ENCODE measurements at places on chromosomes 4 and X. TPM values are rescaled to one million over a fixed set of nuclear protein-coding genes. Genes with fewer than 3 reads are reported as not detected.
A peak's percentile ranks its signal among the peaks of the same experiment; 100 is the strongest.

DNA sequence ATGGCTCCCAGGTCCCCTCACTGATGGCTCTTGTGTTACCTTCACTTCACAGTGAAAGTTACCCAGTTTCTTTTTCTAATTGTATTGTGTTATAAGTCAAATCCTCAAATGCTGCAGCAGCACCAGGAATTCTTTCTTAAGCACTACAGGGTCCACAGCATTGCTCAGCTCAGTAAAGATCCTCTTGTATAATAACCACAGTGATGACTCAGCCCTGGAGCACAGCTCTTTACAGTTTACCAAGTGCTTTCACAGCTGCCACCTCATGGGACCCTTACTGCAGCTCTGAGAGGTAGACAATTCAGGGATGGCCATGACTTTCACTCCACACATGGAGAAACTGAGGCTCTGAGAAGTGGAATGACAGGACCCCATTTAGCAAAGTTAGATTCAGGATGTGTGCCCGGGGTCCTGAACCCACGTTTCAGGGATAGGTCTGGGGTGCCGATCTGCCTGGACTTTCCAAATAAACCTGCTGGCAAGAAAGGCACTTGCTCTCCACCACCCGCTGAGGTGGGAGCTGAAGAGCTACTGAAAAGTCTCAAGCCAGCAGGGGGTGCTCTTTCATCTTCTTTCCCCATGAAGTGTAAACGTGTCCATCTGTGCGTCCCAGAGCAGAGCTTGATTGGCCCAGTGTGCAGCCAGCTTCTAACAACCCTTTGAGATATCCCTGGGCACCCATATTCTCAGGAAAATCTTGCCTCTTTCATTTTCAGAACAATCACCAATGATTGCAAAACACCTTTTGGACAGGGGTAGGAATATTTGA, 35.7 kb upstream of the GABRQ start:
- no peak for DNase-seq

VSIG4 gene
- total RNA-seq, result 22.6 TPM

- DNase-seq, result no peak
Observed at GRCh38 chr4:68152411-68152810, 22.7 kb upstream of the TMPRSS11F start.

- DNase-seq, result no peak
Observed at GRCh38 chr4:101954351-101954750, 163.8 kb downstream of the BANK1 start.

DNA sequence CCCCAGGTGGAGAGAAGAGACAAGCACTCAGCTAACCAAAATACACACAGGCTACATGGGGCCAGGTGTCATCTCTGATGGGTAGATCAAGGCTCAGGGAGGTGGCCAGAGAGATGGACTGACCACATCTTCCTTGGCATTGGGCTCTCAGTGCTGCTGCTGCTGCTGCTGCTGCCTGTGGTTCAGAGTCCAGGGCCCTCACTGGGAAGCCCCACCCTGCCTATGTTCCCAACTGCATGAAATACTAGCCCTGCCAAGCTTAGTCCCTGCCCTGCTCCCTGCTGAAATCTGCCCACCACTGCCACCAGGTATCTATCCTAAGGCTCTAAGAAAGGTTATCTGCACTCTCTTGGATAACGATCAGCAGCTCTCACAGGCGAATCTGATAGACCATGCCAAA, 118.7 kb downstream of the EFHC2 start:
- DNase-seq, result no peak

DNA sequence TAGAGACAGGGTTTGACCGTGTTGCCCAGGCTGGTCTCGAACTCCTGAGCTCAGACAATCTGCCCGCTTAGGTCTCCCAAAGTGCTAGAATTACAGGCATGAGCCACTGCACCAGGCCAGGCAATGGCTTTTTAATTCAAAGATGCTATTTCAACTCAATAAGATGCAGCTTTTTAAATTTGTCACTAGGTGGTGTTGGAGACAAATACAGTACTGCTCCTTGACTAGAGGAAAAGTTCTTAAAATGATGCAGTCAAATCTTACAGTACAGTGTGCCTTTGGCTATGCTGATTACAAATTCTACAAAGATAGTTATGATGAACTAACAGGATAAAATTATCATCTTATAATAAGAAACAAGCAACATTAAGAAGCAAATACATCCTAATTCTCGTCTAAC, 441.1 kb downstream of the KCNIP4 start:
- no peak for DNase-seq

DNA sequence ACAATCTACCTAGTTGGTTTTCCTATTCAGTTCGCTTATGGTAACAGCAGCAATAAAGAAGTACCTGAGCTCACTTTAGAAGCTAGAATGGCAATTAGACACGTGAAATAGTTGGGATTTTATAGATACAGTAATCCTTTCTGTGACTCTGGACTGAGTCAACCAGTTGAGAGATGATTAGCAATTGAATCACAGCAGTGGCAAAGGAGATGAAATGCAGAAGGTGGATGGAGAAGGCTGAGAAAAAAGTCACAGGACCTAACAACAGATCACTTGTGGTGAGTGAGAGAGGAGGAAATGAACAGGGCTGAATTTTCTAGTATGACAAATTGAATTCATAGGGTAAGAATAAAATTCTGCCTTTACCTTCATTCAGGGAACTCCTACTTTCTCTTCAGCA, 197.1 kb upstream of the MAGEB18 start:
- DNase-seq, result no peak

ZFP92 gene
- total RNA-seq, result 0.59 TPM

- no peak for DNase-seq
Observed at GRCh38 chrX:152810403-152810802, 20.2 kb downstream of the CETN2 start.

DNA sequence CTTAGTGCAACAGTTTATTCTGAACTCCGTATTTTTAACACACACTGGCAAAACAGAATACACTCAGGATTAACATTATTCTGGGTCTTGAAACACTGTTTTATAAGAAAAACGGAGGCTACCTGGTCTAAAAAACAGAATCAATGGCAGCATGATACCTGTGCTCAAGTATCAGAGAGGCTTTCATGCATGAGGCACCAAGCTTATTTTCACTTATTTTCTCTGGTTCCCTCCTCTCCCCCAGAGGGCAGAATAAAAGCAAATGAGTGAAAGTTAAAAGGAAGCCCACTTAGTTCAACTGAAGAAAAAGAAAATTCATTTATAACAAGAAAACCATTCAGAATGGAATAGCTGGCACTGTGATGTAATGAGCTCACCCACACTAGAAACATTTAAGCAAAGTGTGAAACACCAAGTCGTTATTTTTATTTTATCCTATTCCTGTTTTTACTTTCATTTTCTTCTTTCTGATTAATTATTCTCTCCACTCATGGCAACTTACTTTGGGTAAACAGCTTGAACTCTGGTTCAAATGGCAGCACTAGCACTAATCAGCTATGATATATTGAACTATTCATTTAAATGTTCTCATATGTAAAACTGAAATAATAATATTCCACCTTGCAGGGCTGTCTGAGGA, 211.8 kb downstream of the PPP3CA start:
- no peak for DNase-seq

DNA sequence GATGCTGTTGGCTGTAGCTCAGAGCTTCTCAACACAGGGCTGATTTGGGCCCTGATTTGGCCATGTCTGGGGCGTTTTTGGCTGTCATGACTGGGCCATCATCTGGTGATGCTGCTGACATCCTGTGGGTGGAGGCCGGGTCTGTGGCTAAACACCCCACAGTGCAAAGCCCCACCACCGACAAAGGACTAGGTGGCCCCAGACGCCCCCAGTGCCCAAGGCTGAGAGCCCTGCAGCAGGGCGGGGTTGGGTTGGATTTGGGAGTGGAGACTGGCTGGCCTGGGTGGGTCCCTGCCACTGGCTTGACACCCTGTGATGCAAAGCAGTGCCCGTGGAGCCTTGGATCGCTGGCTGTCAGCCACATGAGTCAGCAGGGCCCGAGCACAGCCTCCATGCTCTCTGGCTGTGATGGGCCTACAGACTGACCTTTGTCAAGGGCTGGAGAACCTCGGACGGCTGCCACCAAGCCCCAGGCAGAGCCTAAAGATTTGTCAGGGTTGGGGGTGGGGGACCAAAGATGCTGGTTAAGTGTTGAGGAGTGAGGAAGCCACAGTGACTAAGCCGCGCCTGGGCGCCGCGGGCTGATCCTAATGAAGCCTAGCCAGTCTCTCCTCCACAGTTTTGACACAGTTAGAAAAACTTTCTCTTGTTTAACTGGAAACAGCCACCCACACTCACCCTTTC, 28.3 kb downstream of the CYTL1 start:
- DNase-seq, result no peak

UGT2B15 gene
- total RNA-seq, result not detected

DNA sequence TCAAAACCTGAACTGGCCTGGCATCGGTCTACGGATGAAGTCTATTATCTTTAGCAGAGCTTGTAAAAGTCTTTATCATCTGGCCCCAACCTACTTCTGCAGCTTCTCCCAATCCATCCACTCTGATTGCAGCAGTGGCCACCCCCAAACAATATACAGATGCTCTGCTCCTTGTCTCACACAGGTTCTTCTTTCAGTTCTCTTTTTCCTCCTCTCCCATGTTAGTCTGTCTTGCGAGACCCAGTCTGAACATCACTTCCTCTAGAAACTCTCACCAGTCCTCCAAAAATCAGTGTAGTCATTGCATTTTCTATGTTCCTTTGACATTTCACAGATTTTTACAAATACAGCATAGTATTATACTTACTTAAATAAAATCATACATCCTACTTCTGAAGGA, 163.0 kb downstream of the FRMPD4 start:
- no peak for DNase-seq

GRCh38 chrX:18871970-18872369, 111.9 kb downstream of the PHKA2 start:
- no peak for DNase-seq

DNA sequence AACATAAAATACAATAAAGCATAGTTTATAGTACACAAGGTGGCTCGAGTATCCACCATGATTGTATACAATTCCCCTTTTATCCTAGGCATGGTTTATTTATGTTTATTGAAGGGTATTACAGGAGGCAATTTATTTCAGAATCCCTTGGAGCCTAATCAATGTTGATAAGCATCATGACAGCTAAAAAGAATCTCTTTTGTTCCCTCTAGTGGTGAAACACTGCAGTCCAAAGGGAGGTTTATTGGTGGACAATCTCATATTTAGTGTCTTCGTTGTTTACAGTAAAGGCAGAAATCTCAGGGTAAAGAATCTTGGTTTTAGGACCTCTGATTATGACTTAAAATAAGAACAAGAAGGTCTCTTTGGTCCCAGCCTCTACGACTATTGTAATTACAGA, 1712.5 kb downstream of the C4orf33 start:
- DNase-seq, result no peak

DNA sequence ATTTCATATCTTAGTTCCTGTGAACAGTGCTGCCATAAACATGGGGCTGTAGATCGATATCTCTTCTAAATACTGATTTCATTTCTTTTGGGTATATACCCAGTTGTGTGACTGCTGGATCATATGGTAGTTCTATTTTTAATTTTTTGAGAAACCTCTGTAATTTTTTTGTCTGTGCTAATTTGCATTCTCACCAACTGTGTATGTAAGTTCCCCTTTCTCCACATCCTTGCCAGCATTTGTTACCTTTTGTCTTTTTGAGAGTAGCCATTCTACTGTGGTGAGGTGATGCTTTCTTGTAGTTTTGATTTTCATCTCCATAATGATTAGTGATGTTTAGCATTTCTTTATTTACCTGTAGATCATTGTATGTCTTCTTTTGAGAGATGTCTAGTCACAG, 2086.5 kb upstream of the TENM3 start:
- no peak for DNase-seq

PSAPL1 gene
- total RNA-seq, result 18.6 TPM

DNA sequence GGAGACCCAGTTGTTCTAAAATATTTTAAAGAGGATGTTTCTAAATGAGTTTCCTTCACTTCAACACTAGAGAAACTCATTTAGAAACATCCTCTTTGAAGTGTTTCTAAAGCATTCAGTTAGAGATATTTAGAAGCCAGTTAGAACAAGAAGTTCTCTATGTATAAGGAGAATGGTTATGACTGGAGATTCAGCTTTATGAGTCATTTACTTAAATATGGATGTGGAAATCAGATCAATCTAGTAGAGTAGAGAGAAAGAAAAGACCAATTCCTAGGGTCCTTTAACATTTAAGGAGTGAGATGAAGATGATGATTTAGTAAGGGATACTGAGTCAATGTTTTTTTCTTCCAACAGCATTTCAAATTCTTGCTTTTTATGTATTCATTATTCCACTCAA, 234.1 kb downstream of the GRXCR1 start:
- DNase-seq, result no peak

GRCh38 chrX:35150052-35150451, 207.5 kb downstream of the FAM47B start:
- no peak for DNase-seq

DNA sequence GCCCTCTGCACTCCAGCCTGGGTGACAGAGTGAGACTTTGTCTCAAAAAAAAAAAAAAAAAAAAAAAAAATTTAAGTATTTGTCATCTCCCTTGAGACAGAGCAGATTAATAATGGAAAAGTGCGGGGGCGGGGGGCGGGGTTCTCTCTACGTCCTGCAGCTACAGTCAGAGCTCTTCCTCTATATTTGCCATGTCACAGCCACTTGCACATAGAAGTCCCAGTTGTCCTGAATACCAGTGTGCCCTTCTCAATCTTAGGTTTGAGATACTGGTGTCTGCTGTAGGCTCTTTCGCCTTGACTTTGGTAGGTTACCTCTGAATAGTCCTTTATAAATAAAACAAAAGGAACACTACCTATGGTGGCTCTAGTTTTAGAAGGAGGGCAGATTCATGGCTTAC, 237.8 kb upstream of the PGRMC2 start:
- DNase-seq, result no peak

SMIM43 gene
- 0.30 TPM for total RNA-seq

SPIN2A gene
- 2.9 TPM for total RNA-seq

- DNase-seq, result no peak
Observed at GRCh38 chrX:43815209-43815608, 67.0 kb downstream of the MAOB start.

DNA sequence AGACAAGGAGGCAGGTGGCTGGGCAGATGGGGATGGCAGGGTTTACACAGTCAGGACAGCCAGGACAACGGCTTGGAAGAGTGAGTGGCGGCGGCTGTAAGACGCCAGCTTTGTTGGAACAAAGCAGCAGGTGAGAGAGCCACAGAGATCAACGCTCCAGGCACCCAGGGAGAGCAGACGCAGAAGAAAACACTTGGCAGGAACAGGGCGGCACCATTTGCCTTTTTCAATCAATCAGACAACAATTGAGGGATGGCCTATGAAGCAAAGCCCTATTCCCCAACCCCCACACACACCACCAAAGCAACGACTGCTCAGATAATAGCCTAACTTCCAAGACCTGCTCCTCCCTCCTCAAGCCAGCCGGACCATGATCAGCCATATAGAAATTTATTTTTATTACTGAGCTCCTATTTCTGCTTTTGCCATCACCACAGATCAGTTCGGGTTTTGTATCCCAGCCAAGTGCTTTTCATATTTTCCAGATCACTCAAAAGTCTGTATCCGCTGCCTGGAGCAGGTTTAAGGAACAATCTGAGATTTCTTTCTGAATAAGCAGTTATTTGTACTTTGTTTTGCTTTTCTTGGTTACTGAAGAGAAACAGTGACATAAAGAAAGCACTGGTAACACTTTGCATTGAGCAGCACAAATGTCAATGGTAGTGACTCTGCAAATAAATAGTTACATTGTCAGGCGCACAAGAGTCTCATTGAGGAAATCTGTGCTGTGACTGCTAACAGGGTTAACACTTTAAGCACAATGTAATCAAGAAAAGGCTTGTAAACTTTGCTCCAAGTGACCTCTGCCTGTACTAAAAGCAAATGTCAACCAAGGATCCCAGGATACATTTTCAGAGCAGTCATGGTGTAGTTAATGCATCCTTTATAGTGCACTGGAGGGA, 81.8 kb upstream of the RBPJ start:
- peak; percentile 81 for DNase-seq

Measured in skin of body (tissue), 3 donors.